IMR-90 (cell line): ENCODE measurements at places on chromosomes 6 and 20. TPM values are rescaled to one million over a fixed set of nuclear protein-coding genes. Genes with fewer than 3 reads are reported as not detected.

DNA sequence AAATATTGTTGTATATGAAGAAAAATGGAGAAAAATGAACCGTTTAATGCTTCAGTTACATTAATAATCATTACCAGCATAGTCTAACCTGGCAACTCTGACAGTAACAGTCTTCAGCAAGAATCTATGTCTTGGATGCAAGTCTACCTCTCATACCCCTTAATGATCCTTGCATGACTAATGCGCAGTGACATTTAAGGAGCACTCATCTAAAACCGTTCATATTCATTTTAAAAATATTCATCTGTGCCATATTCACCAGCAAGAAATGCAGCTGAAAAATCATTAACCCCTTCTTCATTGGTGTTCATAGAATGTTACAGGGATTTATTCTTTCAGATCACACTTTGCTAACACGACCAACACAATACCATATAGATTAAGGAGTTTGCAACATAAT is 227.2 kb upstream of the ASCC3 start:
- no peaks in the 10 kb centered on the region for H3K4me1 ChIP-seq
- no peak overlapping the region for H3K4me3 ChIP-seq
- H3K27ac ChIP-seq = no peak overlapping the region
- no peak for DNase-seq
- no peaks in the 10 kb centered on the region for H3K27me3 ChIP-seq

DNA sequence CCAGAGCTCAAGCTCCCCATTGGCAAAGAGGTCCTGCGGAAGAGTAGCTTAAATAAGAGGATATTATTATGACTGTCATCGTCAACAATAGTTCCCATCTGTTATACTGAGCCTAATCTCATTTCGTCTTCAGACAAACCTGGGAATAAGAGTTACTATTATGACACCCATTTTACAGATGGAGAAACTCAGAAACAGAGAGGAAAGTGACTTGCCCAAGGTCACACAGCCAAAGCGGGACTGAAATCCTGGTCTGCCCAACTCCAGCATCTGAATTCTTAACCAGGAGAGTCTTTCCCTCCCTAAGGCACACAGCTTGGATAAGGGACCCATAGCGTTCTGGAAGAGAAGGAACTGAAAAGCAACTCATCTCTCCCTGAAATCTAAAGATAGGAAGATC is 23.4 kb downstream of the PTGIS start:
- no peak overlapping the region for H3K27ac ChIP-seq
- H3K36me3 ChIP-seq = peaks cover 9% of the 10 kb centered on the region
- H3K27me3 ChIP-seq = peaks cover 4% of the 10 kb centered on the region; the same call in 1 of the 2 replicates
- H3K4me1 ChIP-seq = no peaks in the 10 kb centered on the region

DNA sequence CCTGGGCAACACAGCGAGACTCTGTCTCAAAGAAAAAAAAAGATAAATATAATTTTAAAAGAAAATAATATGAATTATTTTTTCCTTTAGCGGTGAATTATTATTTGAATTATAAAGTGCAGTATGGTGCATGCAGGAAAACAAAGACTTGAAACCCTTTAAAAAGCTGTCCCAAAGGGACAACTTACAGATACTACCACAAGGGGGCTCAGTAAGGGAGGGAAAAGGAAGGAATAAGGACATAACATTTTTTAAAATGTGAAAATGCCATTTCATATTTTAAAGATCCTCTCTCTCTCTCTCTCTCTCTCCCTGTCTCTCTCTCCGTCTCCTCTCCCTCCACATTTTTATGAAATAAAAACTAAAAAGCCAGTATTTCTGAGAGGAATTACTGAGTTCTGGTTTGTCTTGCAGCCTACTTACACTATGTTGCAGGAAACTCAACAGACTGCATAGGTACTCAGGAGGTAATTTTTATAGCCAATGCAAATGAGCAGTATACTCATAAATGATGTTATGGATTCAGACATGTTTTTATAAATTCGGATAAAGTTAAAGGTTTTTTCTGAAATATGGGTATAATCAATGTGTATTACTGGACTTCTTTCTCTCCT is 455.0 kb upstream of the GJE1 start:
- no peaks in the 10 kb centered on the region for H3K36me3 ChIP-seq
- no peaks in the 10 kb centered on the region for H3K27me3 ChIP-seq
- no peak overlapping the region for H3K4me3 ChIP-seq
- H3K27ac ChIP-seq = no peak overlapping the region
- H3K4me1 ChIP-seq = no peaks in the 10 kb centered on the region

- no peak overlapping the region for H3K27ac ChIP-seq
- peaks cover 27% of the 10 kb centered on the region for H3K4me1 ChIP-seq
- H3K4me3 ChIP-seq = no peak overlapping the region
Observed at GRCh38 chr6:15385521-15385920, 139.7 kb downstream of the JARID2 start.

GRCh38 chr20:34629904-34630303 is 47.0 kb downstream of the PIGU start:
- H3K27ac ChIP-seq = no peak overlapping the region
- no peak overlapping the region for H3K4me3 ChIP-seq
- H3K36me3 ChIP-seq = 0 out of 2 replicates have a peak, but pooled peaks cover 3% of the 10 kb centered on the region
- no peaks in the 10 kb centered on the region for H3K4me1 ChIP-seq
- no peak for DNase-seq

SLC22A3 gene
- total RNA-seq = not detected in 2 replicates

HLA-G gene
- total RNA-seq = not detected in 2 replicates

TFAP2A gene
- total RNA-seq = 0.72 and 1.1 TPM in 2 replicates
